NCI-H187 (cell line): ENCODE measurements at places on chromosomes 12 and 14.

DNA sequence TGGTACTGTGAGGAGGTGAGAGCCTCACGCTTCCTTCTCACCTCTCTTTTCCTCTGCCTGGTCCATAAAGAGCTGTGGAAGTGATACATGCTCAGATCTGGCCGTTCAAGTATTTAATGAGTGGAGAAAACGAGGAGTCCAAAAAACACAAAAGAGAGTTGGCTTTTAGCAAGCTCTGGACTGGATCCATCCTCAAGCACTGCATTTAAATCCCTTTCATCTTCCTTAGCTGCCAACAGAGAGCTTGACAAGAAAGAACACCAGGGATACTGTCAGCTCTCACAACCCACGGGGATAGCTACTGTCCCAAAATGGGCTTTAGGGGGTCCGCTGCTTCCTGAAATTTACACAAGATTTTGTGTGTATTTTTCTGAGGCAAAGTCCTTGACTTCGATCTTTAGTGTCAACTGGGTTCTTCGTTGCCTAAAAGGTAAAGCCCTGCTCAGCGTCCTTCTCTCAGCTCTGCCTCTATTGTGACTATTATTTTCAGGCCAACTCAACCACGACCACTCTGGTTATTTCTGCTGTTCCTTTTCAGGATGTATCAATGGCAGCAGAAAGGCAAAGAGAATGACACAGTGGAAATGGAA lies 120.9 kb downstream of the TMTC1 start:
- DNase-seq = no peak

GRCh38 chr14:71675900-71676287 lies 256.3 kb upstream of the RGS6 start:
- DNase-seq = no peak

DNA sequence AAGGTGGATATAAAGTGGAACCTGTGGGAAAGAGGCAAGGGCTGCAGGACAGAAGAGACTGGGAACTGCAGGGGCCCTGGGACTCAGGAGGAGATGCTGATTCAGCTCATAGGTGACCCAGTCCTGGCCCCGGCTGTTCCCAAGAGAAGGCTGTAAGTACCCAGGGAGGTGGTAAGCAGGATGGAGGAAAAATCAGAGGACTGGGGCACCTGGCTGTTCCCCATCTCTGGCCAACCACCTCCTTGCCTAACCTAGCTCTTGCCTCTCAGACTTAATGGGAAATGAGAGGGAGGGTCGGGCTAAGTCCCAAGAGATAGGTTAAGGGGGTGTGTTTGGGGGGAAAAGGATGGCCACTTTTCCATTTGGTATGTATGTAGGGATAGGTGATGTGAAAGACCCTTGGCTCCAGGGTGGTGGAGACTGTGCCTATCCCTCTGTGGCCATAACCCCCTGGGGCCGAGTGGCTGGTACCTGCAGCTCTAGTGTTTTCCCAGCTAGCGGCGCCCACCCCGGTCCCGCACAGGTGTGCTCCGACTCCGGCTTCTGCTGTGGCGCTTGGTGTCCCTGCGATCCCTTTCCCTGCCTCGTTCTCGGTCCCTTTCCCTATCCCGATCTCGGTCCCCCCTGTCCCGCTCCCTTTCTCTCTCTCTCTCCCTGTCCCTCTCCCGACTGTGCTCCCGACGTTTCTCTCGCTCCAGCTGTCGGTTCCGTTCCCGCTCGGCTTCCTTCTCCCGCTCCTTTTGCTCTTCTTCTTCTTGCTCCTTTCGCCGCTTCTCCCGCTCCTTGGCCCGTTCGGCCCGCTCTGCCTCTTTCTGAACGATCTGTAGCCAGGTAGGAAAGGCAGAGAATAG lies 1.6 kb upstream of the CDH24 start:
- no peak for DNase-seq

GRCh38 chr14:96393071-96393691 lies 1.3 kb downstream of the AK7 start:
- DNase-seq = no peak

DNA sequence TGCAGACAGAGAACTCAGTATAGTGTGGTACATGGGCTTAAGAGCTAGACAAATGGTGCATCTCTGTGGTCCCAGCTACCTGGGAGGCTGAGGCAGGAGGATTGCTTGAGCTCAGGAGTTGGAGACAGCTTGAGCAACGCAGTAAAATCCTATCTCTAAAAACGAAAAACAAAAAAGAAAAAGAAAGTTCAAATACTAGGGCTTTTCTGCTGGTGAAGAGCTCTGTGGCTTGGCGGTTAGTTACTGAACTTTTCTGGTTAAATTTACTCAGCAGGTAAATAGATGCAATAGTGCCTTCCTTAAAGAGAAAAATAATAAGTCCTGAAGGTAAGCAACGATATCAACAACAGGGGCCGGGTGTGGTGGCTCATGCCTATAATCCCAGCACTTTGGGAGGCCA lies 31.4 kb upstream of the RAP1B start:
- DNase-seq = no peak

- DNase-seq = no peak
These were observed 9.8 kb upstream of the SSTR1 start for GRCh38 chr14:38197784-38198335.

DNA sequence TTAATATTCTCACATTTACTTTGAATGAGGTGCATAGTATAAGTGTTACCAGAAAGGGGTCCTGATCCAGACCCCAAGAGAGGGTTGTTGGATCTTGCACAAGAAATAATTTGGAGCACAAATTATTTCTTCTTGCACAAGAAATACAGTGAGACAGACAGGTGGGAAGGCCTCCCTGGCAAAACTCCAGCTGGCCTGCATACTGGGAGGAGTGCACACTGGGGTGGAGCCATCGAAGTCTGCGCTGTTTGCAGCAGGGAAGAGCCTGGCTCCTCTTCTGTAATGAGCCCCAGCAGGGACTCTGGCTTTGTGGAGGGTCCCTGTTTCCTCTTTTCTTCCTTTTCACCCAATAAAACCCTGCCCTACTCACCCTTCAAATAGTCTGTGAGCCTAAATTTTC lies 141.6 kb downstream of the GLT1D1 start:
- DNase-seq = peak; percentile 41

DNA sequence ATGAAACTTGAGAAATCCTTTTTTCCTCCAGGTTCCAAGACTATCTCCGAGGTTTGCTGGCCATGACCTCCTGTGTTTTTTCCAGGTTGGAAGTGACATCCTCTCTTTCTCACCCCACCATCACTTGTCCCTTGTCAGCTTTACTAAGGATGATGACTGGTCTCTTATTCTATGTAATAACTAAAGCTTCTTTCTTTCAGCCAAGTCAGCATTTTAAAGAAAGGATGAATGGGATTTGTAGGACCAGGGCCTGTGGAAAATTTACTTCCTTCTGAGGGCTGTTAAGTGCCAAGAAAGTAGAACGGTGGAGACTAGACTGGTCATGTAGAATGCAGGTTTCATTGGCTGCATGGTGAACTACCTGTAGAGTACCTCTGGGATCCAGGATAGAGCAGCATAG lies 73.6 kb downstream of the FIGNL2 start:
- no peak for DNase-seq

GRCh38 chr14:35855876-35856481 lies 29.8 kb downstream of the BRMS1L start:
- DNase-seq = no peak

DNA sequence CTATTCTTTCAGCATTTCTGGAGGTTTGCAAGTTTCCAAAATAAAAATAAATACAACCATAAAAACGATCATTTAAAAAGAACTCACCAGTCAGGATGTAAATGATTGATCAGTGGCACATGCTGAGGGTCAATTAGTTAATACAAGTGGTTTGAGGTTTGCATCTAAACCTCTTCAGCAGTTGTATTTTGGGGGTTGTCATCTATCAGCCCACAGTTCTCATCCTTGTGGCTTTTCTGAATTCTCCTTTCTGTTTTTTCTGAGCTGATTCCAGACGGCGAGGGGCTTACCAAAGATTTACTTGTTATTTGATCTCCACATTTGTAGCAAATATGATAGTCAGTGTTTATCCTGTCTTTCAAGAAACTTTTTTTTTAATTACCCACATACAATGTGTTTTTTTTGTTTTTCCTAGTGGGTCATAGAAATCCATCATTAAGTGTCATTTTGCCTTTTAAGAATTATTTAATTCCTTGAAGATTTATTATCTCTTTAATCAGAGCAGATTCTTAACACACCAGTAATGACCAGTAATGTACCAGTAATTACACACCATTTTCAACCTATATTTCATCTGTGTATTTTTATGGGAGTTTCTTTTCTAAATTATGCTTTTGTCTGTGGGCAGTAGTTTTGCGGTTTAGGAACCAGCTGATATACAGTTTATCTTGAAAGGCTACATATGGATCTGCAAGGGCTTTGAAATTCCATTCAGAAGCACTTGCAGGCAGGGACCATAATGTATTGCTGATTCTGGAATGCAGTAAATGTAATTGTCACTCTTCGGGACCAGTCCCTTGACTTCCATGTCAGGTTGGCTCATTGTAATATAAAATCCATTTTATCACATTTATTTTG lies 56.3 kb upstream of the DAAM1 start:
- no peak for DNase-seq

DNA sequence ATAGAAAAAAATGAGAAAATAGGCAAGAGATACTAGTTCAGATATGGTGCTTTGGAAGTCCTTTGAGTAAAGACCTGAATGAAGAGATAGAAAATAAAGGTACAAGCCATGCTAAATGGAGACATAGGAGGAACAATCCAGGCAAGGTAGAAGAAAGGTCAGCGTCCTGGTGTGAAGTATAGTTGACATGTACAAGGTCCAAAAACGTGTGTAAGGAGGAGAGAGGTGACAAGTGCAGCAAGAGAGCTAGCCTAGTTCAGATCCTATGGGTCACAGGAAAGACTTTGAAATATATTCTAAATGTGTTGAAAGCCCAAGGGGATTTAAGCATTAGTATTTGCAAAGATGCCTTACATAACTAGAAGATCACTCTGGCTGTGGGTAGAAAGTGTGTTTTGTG lies 88.2 kb downstream of the SLCO1B1 start:
- no peak for DNase-seq

DNA sequence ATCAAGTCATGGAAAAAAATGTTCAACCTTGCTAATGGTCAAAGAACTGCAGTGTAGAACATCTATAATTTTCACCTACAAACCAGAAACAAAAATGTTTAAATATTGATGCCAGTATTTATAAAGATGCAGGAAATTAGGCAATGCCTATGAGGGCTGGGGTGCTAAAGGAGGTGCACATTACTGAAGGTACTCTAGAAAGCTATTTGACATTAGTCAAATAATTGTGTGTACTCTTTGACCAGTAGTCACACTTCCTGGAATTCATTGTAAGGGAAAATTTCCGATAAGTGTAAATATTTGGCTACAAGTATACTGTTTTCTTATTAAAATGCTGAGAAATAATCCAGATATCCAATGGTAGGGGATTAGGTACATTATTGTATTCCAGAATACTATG lies 36.4 kb upstream of the HDAC7 start:
- no peak for DNase-seq

DNA sequence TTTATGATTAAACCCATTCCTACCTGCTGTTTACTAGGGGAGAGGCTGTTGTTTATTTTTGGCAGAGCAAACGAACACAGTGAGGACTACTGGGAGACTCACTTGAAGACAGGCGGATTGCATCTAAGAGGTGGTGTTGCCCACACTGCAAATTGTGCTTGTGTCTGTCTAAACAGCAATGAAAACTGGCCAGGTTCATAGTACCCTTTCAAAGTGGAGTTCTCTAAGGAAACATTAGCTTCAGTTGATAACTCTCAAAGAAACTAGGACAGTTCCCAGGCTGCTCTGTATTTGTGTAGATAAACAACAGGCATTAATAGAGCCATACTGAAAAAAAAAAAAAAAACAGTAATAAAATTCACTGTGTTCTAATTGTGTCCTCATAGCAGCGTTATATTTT lies 466.0 kb upstream of the RGS6 start:
- DNase-seq = no peak

GRCh38 chr14:69042787-69043444 lies 63.8 kb upstream of the ACTN1 start:
- no peak for DNase-seq

- DNase-seq = no peak
These were observed 51.8 kb downstream of the SCAF11 start for GRCh38 chr12:45938566-45938965.

DNA sequence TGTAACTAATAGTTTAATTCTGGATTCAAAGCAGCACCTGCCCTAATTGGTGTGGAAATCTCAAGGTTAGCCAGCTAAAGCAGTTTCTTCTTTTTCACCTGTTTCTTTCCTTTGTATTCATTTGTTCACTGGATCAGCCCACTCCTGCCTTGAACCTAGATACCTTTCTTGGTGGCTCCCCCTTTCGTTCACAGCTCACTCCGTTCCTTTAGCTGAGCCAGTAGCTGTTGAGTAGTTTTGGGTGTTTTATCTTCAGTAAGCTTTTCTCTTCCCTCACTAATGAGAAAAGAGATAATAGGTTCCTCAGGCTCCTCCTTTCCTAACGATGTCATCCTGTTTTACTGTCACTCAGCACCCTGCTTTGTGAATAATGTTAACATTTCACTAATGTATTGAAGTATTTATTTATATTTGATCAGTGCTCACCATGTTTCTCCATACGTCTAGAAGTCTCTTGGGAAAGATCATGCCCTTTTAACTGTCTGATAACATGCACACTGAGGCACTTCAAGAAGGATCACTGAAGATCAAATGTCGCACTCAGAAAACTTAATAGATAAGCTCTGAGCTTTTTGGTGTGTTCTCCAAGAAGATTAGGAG lies 121.1 kb downstream of the TGFB3 start:
- DNase-seq = no peak

DNA sequence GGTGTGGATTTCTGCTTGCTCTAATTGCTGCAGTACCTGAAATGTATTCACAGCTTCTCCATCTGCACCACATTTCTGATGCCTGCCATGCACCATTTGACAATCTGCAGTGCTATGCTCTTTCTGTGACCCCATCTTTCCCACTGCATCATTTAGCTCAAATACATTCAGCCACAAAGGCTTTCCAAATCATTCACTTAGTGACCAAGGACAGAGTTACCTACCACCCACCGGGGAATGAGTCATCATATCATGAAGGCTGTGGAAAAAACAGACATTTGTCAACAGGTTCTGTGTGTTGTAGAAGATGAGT lies 465.5 kb upstream of the ATP2B1 start:
- no peak for DNase-seq

- DNase-seq = no peak
These were observed 21.7 kb upstream of the JDP2 start for GRCh38 chr14:75406102-75406501.

DNA sequence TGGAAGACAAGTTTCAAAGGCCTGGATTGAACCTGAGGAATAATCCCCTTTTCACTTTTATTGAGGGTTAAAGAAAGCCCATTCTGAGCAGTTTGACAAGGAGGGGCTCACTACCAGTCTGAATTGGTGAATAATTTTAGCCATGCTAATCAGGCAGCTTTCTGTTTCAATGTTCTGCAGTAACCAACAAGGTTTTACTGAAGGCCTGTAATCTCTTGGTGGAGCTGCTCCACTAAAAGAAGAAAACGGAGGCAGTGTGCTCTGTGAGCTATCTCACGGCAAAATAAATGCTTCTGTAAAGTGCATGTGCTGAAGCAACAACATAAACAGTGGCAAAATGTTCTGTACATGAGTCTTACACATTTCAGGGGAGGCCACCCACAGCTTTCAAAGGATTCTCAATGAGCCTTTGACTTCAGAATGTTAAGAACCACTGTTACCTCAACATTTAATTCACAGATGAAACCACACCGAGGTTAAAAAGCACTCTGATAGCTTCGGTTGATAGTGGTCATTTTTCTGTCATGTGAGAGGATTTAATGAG lies 111.2 kb downstream of the LRIG3 start:
- DNase-seq = no peak
